ENCODE measurements at places on chromosomes 11 and 22. TPM values are rescaled to one million over a fixed set of nuclear protein-coding genes. Genes with fewer than 3 reads are reported as not detected.

Gene VSIG2
- total RNA-seq = 0.75 TPM

Gene LDLRAD3
- 0.75 TPM for total RNA-seq

Gene SLC17A6
- not detected for total RNA-seq

Gene RTN4RL2
- total RNA-seq = 0.89 TPM

Gene EIF3M
- 223 TPM for total RNA-seq

Gene C11orf87
- not detected for total RNA-seq

Gene KLHL35
- 0.42 TPM for total RNA-seq

Gene IGF2
- total RNA-seq = 1,440 TPM

Gene KCNJ5
- total RNA-seq = 0.08 TPM

Gene IRAG1
- 2.3 TPM for total RNA-seq

- no peaks in the 10 kb centered on the region for H3K27me3 ChIP-seq
- DNase-seq = no peak
- H3K4me1 ChIP-seq = no peaks in the 10 kb centered on the region
- no peak overlapping the region for H3K4me3 ChIP-seq
Measured at GRCh38 chr11:40202589-40203270, 1256.7 kb downstream of the LRRC4C start.

- H3K36me3 ChIP-seq = no peaks in the 10 kb centered on the region
- H3K4me3 ChIP-seq = no peak overlapping the region
- H3K27me3 ChIP-seq = no peaks in the 10 kb centered on the region
- peak; percentile 65 for DNase-seq
- no peaks in the 10 kb centered on the region for H3K4me1 ChIP-seq
Measured at GRCh38 chr11:4626207-4627099, 10.8 kb upstream of the OR51D1 start.

- H3K27ac ChIP-seq = no peak overlapping the region
- no peaks in the 10 kb centered on the region for H3K27me3 ChIP-seq
- H3K4me3 ChIP-seq = no peak overlapping the region
- H3K4me1 ChIP-seq = peaks cover 35% of the 10 kb centered on the region
- no peak for DNase-seq
Measured at GRCh38 chr11:63915961-63916836, 765 bp downstream of the RCOR2 start.

DNA sequence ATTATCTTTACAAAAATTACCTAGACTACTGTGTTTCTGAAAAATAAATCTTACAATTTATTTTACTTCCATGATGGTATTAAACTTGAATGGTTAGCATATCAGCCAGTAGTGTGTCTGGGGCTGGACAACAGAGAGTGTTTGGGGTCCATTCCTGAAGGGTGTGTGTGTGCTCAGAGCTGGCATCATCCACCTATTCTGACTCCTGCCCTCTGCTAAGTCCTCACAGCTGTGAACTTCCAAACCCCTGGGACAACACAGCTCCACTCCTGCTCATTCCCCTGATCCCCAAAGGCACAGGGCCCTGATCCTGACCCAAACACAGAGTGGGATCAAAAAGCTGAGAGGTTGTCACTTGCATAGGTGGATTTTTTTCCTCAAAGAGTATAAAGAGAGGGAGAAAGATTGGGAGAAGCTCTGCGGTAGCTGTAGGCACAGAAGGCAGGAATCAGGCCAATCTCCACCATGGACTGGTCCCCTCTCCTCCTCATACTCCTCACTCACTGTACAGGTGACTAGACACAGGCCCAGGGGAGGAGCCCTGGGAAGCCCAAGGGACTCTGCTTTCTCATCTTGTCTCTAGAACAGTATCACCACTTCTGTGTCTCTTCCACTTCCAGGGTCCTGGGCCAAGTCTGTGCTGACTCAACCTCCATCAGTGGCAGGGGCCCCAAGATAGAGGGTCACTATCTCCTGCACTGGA lies 55.7 kb upstream of the TOP3B start:
- H3K4me1 ChIP-seq = no peaks in the 10 kb centered on the region
- H3K4me3 ChIP-seq = no peak overlapping the region
- H3K36me3 ChIP-seq = no peaks in the 10 kb centered on the region
- no peak for DNase-seq

DNA sequence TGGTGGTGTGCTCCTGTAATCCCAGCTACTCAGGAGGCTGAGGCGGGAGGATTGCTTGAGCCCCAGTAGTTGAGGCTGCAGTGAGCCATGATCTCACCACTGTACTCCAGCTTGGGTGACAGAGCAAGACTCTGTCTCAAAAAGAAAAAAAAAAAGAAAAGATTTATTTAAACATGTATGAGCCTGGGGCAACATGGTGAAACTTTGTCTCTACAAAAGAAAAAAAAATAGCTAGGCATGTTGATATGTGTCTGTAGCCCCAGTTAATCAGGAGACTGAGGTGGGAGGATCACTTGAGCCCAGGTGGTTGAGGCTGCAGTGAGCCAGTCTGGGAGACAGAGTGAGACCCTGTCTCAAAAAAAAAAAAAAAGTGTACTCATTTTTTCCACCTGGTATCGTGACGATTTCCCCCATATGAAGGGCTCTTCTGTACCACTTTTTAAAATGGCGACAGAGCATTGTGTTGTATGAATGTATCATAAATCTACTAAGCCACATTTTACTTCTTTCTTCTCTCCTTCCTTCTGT lies 16.4 kb upstream of the KCTD14 start:
- no peaks in the 10 kb centered on the region for H3K27me3 ChIP-seq
- no peaks in the 10 kb centered on the region for H3K36me3 ChIP-seq
- no peak for DNase-seq
- peaks cover 35% of the 10 kb centered on the region for H3K4me1 ChIP-seq
- H3K27ac ChIP-seq = peak overlapping the region; percentile 80
- H3K4me3 ChIP-seq = no peak overlapping the region

DNA sequence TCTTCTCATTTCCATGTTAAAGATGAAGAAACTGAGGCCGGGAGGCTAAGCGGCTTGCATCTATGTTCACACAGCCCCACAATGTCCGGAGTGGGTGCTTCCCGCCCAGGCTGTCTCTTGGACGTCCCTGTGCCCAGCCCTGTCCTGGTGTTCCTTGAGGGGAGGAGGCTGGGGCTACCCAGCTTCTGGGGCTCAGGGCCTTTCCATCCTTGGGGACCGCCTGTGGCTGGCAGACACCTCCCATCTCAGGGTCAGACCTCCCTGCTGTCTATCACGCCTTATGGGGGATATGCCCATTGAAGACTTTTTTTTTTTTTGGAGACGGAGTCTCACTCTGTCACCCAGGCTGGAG lies 95.5 kb downstream of the WNT7B start:
- H3K27me3 ChIP-seq = peaks cover 2% of the 10 kb centered on the region
- H3K27ac ChIP-seq = no peak overlapping the region
- no peak for DNase-seq
- H3K4me1 ChIP-seq = no peaks in the 10 kb centered on the region
- no peak overlapping the region for H3K4me3 ChIP-seq

GRCh38 chr11:10307022-10307399 lies 2.1 kb downstream of the ADM start:
- no peaks in the 10 kb centered on the region for H3K36me3 ChIP-seq
- no peak for DNase-seq
- H3K4me1 ChIP-seq = peaks cover 6% of the 10 kb centered on the region
- H3K4me3 ChIP-seq = peak overlapping the region; percentile 63

GRCh38 chr11:10926801-10927211 lies 69.0 kb upstream of the ZBED5 start:
- H3K36me3 ChIP-seq = no peaks in the 10 kb centered on the region
- peaks cover 19% of the 10 kb centered on the region for H3K4me1 ChIP-seq
- H3K27me3 ChIP-seq = no peaks in the 10 kb centered on the region
- no peak overlapping the region for H3K27ac ChIP-seq
- no peak overlapping the region for H3K4me3 ChIP-seq

- H3K27ac ChIP-seq = no peak overlapping the region
- peaks cover 79% of the 10 kb centered on the region for H3K4me1 ChIP-seq
- no peak for DNase-seq
- no peak overlapping the region for H3K4me3 ChIP-seq
- no peaks in the 10 kb centered on the region for H3K36me3 ChIP-seq
- no peaks in the 10 kb centered on the region for H3K27me3 ChIP-seq
Measured at GRCh38 chr11:119371778-119372182, 9.7 kb downstream of the USP2 start.

GRCh38 chr11:88536616-88537265 lies 199.2 kb upstream of the CTSC start:
- H3K27me3 ChIP-seq = no peaks in the 10 kb centered on the region
- no peak overlapping the region for H3K27ac ChIP-seq
- H3K36me3 ChIP-seq = no peaks in the 10 kb centered on the region
- no peak overlapping the region for H3K4me3 ChIP-seq
- no peak for DNase-seq

GRCh38 chr11:10285148-10285802 lies 8.7 kb downstream of the SBF2 start:
- peak overlapping the region; percentile 42 for H3K4me3 ChIP-seq
- no peaks in the 10 kb centered on the region for H3K36me3 ChIP-seq
- peaks cover 10% of the 10 kb centered on the region for H3K4me1 ChIP-seq

- H3K27me3 ChIP-seq = no peaks in the 10 kb centered on the region
- no peak overlapping the region for H3K4me3 ChIP-seq
- H3K27ac ChIP-seq = no peak overlapping the region
- no peak for DNase-seq
- H3K36me3 ChIP-seq = no peaks in the 10 kb centered on the region
- no peaks in the 10 kb centered on the region for H3K4me1 ChIP-seq
Measured at GRCh38 chr11:81112718-81113117, 1620.9 kb downstream of the FAM181B start.

GRCh38 chr22:33601062-33601461 lies 319.2 kb downstream of the LARGE1 start:
- H3K4me1 ChIP-seq = no peaks in the 10 kb centered on the region
- no peak for DNase-seq
- H3K4me3 ChIP-seq = no peak overlapping the region
- H3K36me3 ChIP-seq = peaks cover 6% of the 10 kb centered on the region

DNA sequence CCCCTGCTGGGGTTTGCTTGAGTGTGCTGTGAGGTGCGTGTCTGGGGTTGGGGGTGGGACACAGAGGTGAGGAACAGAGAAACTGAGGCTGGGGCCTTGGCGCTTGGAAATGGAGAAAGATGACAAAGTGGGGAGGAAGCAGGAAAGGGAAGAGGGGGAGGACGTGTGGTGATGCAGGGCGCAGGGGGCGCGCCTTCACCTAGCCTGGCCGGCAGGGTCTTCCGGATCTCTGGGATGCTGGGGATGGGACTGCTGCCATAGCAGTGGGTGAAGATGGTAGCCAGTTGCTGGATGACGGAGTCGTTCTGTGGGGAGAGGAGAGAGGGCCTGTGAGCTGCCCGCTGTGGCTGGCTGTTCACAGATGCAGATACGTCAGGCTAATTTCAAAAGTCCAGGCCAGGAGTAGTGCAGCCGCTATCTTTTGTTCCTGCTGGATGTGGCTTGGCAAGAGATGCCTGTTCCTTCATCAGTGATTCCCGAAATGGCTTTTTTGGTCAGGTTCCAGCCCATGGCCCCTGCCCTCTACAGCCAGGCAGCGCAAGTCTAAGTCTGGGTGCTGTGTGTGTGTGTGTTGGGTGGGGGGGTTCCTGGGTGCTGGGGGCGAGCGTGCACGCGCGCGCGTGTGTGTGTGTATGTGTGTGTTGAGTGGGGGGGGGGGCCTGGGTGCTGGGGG lies 54.8 kb downstream of the NAT10 start:
- peaks cover 30% of the 10 kb centered on the region for H3K36me3 ChIP-seq
- peaks cover 9% of the 10 kb centered on the region for H3K4me1 ChIP-seq
- no peak for DNase-seq
- H3K4me3 ChIP-seq = no peak overlapping the region
- no peak overlapping the region for H3K27ac ChIP-seq

DNA sequence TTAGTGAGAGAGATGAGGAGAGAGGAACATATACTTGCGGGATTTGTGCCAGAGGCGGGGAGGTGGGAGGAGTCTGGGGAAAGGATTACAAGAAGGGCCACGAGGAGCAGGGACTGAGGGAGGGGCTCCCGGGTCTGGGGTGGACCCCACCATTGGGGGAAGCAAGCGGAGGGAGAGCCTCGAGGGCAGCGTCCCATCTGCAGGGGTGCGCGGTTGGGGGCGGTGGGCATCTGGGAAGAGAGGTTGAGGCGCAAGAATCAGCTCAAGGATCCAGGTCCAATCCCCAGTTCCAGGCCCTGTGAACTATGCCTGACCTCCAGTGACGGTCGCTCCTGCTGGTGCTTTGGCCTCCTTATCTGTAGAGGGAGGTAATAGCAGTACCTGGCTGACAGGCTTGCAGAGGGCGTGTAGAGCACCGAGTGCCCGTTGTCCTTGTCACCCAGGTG lies 38.0 kb downstream of the ADAMTS15 start:
- no peaks in the 10 kb centered on the region for H3K36me3 ChIP-seq
- H3K4me1 ChIP-seq = no peaks in the 10 kb centered on the region
- DNase-seq = no peak
- no peaks in the 10 kb centered on the region for H3K27me3 ChIP-seq
- no peak overlapping the region for H3K27ac ChIP-seq

DNA sequence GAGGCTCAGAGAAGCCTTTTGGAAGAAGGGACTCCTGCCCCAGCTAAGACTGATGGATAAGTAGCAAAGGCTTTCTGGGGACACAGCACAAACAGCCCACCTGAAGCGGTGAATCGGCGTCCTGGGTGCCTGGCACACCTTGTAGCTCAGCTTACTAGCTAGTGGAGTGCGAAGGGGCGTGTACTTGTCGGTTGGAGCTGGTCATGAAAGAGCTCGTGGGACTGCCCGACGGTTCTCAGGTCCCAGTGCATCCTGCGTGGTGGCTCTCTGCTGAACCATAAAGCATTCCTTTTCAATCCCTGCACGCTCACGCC lies 690 bp upstream of the UVRAG start:
- no peaks in the 10 kb centered on the region for H3K27me3 ChIP-seq
- H3K36me3 ChIP-seq = no peaks in the 10 kb centered on the region
- H3K4me3 ChIP-seq = peak overlapping the region; percentile 70
- peaks cover 25% of the 10 kb centered on the region for H3K4me1 ChIP-seq

DNA sequence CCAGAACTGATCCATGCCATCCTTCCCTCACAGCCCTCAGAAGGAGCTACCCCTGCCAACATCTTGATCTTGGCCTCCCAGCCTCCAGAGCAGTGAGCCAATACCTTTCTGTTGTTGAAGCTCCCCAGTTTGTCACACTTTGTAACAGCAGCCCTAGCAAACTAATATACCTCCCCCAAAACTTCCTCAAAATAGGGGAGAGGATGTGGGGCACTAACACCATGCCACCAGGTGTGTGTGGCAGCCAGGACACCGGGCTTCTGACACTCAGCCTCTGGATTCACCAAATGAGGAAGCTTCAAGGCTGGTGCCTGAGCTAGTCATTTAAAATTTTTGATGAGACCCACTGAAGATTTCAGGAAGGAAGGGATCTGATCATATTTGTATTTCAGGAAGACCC lies 84.9 kb downstream of the CSNK2A3 start:
- no peak for DNase-seq
- no peak overlapping the region for H3K4me3 ChIP-seq
- no peak overlapping the region for H3K27ac ChIP-seq
- H3K4me1 ChIP-seq = no peaks in the 10 kb centered on the region
- H3K27me3 ChIP-seq = no peaks in the 10 kb centered on the region
- H3K36me3 ChIP-seq = no peaks in the 10 kb centered on the region

GRCh38 chr11:23280088-23280487 lies 419.8 kb upstream of the CCDC179 start:
- no peak overlapping the region for H3K4me3 ChIP-seq
- no peak overlapping the region for H3K27ac ChIP-seq
- H3K4me1 ChIP-seq = no peaks in the 10 kb centered on the region
- no peaks in the 10 kb centered on the region for H3K36me3 ChIP-seq

Data from liver (tissue), 10 donors.